Natural killer cell (primary cell): ENCODE measurements at places on chromosomes 5 and 9.

DNA sequence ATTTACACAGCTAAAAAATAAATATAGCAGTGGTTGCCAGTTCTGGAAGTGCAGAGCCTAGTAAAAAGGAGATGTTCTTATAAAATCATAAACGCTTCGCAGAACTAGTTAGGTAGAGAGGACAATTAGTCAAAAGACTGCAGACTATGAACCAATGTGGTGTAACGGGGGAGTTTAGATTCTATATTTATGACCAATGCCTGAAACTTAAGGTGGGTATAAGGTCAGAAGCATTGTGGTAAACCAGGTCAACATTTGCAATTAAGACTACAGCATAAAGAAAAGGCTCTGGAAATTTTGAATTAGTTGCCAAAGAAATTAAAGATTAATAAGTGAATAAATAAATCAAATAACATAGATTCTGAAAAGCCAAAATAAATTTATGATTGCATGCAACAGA lies 370.4 kb downstream of the PRDM9 start:
- H3K4me3 ChIP-seq = no peak overlapping the region
- no peaks in the 10 kb centered on the region for H3K36me3 ChIP-seq
- DNase-seq = no peak
- H3K4me1 ChIP-seq = no peaks in the 10 kb centered on the region
- H3K27me3 ChIP-seq = no peaks in the 10 kb centered on the region
- no peak overlapping the region for H3K27ac ChIP-seq

DNA sequence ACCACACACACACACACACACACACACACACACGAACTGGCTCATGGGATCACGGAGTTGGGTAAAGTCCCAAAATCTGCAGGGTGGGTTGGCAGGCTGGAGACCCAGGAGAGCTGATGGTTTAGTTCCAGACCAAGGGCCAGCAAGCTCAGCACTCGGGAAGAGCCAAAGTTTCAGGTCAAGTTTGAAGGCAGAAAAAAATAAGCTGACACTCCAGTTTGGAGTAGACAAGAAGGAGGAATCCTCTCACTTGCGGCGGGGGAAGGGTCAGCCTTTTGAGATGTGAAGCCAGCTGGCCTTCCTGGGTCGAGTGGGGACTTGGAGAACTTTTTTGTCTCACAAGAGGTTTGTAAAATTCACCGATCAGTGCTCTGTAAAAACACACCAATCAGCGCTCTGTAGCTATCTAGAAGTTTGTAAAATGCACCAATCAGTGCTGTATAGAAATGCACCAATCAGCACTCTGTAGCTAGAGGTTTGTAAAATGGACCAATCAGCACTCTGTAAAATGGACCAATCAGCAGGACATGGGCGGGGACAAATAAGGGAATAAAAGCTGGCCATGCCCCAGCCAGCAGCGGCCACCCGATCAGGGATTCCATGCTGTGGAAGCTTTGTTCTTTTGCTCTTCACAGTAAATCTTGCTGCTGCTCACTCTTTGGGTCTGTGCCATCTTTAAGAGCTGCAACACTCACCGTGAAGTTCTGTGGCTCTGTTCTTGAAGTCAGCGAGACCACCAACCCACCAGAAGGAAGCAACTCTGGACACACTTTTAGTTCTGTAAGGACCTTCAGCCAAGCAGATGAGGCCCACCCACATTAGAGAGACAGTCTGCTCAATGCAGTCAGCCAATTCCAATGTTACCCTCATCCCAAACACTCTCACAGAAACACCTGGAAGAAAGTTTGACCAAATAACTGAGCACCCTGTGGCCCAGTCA lies 37.8 kb upstream of the UNC5A start:
- H3K4me1 ChIP-seq = no peaks in the 10 kb centered on the region
- H3K36me3 ChIP-seq = no peaks in the 10 kb centered on the region
- DNase-seq = no peak
- no peak overlapping the region for H3K27ac ChIP-seq
- H3K27me3 ChIP-seq = peaks cover 9% of the 10 kb centered on the region

GRCh38 chr5:129500101-129500500 lies 40.0 kb downstream of the ADAMTS19 start:
- no peaks in the 10 kb centered on the region for H3K27me3 ChIP-seq
- no peak overlapping the region for H3K4me3 ChIP-seq
- DNase-seq = no peak
- no peak overlapping the region for H3K27ac ChIP-seq
- H3K36me3 ChIP-seq = no peaks in the 10 kb centered on the region

GRCh38 chr5:178688551-178688950 lies 41.9 kb downstream of the ZNF354A start:
- DNase-seq = no peak
- no peak overlapping the region for H3K4me3 ChIP-seq

DNA sequence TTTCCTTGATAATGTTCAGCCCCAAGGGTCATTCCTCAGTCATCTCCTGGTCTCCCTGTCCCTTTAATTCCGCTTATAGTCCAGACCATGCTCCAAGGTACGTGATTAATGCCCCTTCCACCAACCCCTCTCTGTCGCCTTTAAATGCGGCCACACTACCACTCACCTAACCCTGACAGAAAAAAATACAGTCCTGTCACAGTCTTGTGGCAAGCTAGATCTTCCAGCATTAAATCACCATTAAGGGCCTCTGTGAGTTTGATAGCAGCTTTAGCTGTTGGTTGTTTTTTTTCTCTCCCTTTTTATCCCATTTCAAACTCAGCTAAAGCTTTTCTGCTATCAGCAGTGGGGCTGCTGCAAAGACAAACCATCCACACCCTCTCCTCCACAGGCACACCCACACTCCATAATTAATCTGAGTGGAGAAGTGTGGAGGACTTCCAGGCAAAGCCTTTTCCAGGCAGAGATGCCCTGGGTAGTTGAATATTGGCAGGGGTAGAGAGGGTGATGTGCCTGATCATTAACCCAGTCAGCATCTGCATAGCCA lies 522.7 kb upstream of the CLINT1 start:
- no peak for DNase-seq
- no peaks in the 10 kb centered on the region for H3K4me1 ChIP-seq
- no peaks in the 10 kb centered on the region for H3K27me3 ChIP-seq

DNA sequence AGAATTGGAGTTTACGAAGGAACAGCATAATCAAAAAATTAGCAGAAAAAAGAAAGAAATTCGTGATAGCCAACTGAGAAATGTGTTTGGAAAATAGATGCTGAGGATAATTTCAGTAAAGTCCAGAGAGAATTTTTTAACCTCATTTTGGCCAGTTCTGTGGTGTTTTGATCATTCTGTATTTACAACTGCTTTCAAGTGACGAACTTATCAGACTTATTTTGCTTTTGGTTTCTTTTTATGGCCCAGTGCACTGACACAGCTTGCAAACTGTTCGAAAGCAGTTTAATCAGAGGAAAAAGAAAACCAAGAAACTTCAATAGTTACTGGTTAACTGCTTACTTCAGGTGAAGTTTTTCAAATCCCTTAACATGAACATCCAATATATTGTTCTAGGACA lies 1.9 kb downstream of the SDHA start:
- peak overlapping the region; percentile 83 for H3K27ac ChIP-seq
- DNase-seq = no peak
- peak overlapping the region; percentile 98 for H3K4me3 ChIP-seq
- peaks cover 7% of the 10 kb centered on the region for H3K36me3 ChIP-seq

GRCh38 chr9:3659647-3660046 lies 133.8 kb upstream of the RFX3 start:
- H3K4me3 ChIP-seq = no peak overlapping the region
- no peak for DNase-seq
- H3K27ac ChIP-seq = no peak overlapping the region
- no peaks in the 10 kb centered on the region for H3K36me3 ChIP-seq
- H3K27me3 ChIP-seq = no peaks in the 10 kb centered on the region
- H3K4me1 ChIP-seq = no peaks in the 10 kb centered on the region

GRCh38 chr5:107950776-107951175 lies 280.0 kb upstream of the EFNA5 start:
- DNase-seq = no peak
- H3K4me3 ChIP-seq = no peak overlapping the region
- H3K4me1 ChIP-seq = no peaks in the 10 kb centered on the region
- H3K27me3 ChIP-seq = no peaks in the 10 kb centered on the region

GRCh38 chr9:135647884-135648283 lies 8.5 kb upstream of the GLT6D1 start:
- H3K4me3 ChIP-seq = no peak overlapping the region
- no peak for DNase-seq
- H3K27ac ChIP-seq = no peak overlapping the region
- H3K36me3 ChIP-seq = no peaks in the 10 kb centered on the region
- H3K4me1 ChIP-seq = no peaks in the 10 kb centered on the region

DNA sequence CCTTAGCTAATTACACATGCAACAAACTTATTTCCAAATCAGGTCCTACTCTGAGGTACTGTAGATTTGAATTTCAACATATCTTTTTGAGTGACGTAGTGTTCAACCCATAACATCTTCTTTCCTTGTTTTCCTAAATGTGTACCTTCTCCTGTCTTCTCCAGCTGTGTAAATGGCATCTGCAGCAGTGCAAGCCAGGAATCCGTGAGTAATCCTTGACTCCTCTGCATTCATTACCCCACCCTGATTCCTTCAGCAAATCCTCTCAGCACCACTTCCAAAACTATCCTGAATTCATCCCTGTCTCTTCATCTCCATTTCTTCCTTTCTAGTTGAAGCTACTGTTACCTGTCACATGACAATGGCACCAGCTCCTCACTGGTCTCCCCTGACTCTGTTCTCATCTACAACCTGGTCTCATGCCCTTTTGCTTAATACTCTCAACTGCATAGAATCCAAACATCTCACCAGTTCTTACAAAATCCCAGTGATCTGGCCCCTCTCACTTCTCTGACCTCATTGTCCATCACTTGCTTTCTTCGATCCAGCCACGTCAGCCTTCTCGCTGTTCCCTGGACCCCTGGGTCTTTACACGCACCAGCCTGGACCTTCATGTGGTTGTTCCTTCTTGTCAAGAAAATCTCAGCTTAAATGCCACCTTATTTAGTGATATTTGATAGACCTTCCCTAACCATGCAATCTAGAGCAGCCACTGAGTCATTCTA lies 14.6 kb upstream of the TRAF1 start:
- H3K4me3 ChIP-seq = no peak overlapping the region
- DNase-seq = no peak
- H3K4me1 ChIP-seq = peaks cover 10% of the 10 kb centered on the region
- H3K27me3 ChIP-seq = no peaks in the 10 kb centered on the region
- H3K27ac ChIP-seq = no peak overlapping the region

- no peaks in the 10 kb centered on the region for H3K36me3 ChIP-seq
- DNase-seq = no peak
- no peaks in the 10 kb centered on the region for H3K4me1 ChIP-seq
- no peak overlapping the region for H3K27ac ChIP-seq
Observed at GRCh38 chr5:57749396-57749795, 266.8 kb upstream of the ACTBL2 start.

DNA sequence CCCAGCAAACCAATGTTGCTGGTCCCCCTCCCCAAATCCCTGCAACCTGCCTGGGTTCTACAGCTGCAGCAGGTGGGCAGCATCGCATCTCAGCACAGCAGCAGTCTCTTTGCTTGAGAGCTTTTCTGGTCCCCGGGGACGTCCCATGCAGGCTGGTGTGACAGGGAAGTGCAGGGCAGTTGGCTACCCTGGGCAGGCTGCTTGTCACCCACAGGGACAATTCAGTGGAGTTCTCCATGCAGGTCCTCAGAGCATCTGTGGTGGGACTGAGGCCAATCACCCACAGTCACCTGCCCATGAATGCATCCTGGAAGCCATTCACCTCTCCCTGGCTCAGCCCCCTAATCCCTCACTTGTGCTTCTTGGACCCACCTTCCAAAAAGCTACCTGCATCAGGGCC lies 43.9 kb upstream of the SEMA4D start:
- H3K4me1 ChIP-seq = peaks cover 44% of the 10 kb centered on the region
- DNase-seq = no peak
- no peaks in the 10 kb centered on the region for H3K36me3 ChIP-seq
- no peaks in the 10 kb centered on the region for H3K27me3 ChIP-seq
- H3K27ac ChIP-seq = no peak overlapping the region

- peaks cover 3% of the 10 kb centered on the region for H3K4me1 ChIP-seq
- no peak overlapping the region for H3K4me3 ChIP-seq
- no peaks in the 10 kb centered on the region for H3K36me3 ChIP-seq
- DNase-seq = no peak
Observed at GRCh38 chr5:96609369-96609768, 52.8 kb upstream of the CAST start.
